Gastroesophageal sphincter (tissue), 4 donors: ENCODE measurements at places on chromosomes 6 and 20.

DNA sequence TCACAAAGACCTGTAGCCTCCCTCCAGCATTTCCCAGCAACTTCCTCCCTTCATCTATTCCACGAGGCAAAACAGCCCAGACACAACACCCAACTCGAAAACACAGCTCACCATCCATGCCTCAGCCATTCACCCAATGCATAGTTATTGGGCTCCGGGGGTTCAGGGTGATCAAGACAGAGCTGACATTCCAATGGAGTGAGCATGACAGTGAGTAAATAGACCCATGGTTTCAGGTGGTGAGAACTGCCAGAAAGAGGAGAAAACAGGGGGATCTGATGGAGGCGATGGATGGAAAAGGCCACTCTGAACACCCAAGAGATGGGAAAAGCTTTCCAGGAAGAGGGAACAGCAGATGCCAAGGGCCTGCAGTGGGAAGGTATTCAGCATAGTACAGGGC is 5.9 kb downstream of the CASS4 start:
- ATAC-seq = no peak

GRCh38 chr6:157284738-157285421 is 38.4 kb downstream of the TMEM242 start:
- no peak for ATAC-seq

DNA sequence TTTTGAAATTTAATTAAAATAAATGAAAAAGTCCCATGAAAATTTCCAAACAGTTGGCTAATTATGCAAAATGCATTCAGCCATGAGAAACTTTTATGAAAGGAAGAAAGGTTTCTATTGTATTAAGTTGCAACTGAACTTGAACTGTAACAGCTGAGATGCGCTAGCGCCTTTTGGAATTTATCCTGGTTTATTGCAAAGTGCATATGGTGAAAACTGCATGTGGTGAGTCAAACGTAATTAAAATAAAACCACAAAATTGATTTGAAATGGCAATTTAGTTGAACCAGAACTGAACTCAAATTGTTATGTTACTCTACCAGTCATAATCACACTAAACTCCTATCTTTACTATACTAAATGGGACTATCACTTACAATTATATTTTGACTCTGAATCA is 46.4 kb upstream of the COL21A1 start:
- no peak for ATAC-seq

DNA sequence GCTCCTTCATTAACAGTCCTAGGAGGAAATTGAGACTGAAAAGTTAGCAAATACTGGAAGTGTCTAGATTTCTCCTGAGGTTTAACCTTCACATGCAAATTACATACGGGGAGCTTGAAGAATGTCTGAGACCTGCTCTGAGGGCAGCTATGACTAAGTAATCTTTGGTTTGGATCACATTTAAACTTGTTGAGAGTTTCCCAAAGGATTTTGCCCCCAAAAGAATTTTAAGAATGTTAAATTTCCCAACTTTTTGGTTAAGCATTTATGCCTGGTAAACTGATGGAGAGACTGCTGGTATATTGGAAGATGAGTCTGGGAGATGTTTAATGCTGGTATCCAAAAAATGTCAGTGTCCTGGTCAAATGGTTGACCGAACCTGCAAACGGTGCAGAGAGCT is 97.0 kb downstream of the RREB1 start:
- no peak for ATAC-seq

GRCh38 chr6:168691774-168692173 is 250.8 kb downstream of the SMOC2 start:
- no peak for ATAC-seq

DNA sequence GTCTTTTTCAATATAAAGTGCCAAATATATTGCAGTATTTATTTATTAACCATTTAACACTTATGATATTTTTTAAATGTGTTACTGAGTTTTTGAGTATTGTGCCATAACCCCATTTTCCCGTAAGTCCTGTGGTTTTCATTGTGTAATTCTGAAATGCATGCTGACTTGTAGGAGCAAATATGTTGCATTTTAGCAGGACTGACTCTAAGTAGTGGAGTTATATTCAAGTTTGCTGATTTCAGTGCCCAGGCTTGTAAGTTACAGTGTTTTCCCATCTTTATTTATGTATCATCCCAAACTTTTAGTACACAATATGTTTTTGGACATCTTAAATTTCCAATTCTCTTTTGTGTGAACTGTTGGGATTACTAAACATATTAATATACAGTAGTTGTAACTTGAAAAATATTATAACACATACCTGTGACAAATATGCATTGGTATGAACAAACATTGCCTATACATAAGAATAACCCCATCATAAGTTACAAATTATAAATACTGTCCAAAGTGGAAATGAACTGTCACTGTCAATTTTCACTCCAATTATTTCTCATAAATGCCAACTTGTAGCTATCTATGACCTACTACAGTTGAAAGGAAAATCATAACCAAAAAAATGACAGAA is 179.3 kb upstream of the RUNX2 start:
- ATAC-seq = no peak

GRCh38 chr20:23106271-23106851 is 20.2 kb upstream of the CD93 start:
- peak; percentile 82 for ATAC-seq

GRCh38 chr6:51684603-51685002 is 402.8 kb downstream of the PKHD1 start:
- no peak for ATAC-seq

DNA sequence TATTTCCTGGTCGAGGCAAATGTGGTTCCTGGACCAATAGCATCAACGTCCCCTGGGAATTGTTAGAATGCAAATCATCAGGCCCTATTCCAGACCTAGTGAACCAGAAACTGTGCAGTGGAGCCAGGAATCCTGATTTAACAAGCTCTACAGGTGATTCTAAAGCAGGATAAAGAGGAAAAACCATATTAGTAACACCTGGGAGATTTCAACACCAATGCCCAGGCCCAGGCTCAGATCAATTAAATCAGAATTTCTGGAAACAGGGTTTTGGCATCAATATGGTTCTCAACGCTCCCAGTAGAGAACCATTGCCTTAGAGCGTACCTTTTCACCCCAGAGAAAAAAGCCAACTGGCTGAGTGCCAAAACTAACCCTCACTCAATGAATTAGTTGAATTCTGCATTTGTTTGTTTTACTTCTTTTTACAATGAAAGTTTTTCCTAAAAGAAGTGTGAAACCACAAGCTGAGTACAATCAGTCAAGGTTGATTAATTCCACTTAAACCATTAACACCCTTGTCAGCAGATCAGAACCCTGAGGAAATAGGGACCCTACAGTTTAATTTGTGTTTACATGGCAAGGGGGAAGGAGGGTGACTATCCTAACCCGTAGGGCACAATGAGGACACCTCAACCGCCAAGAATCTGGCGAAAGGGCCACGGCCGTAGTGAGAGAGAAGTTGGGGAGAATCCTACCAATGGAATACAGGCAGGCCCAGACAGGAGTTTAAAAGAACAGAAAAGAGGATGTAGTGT is 34.9 kb upstream of the LOC128125822 start:
- no peak for ATAC-seq

- no peak for ATAC-seq
Observed at GRCh38 chr20:5835321-5835821, 85.2 kb downstream of the SHLD1 start.

DNA sequence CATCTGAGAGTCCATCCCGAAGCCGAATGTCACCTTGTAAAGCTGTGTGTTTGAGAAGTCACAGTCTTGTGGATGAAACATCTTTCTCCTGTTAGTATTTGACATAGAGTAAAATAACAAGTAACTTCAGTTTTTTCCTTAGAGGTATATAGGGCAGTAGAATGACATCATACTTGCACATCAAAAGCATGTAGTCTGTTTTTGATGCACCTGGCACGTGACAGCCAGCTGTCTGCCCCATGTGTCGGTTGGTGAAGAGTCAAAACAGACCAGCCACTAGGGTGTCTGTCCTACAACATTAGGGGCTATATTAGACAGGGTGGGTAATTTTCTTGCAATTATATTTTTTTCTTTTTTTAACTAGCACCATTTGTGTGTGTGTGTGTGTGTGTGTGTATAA is 70.2 kb downstream of the SNX9 start:
- no peak for ATAC-seq

- ATAC-seq = peak; percentile 80
Observed at GRCh38 chr20:48787861-48788375, 39.9 kb downstream of the PREX1 start.
